ENCODE measurements at places on chromosomes 1 and 21. TPM values are rescaled to one million over a fixed set of nuclear protein-coding genes. Genes with fewer than 3 reads are reported as not detected.

- no peak for DNase-seq
These were observed 18.0 kb upstream of the BTG2 start for GRCh38 chr1:203287109-203287893.

- DNase-seq = peak; percentile 78
These were observed 18.7 kb upstream of the GOLT1A start for GRCh38 chr1:204232526-204232925.

DNA sequence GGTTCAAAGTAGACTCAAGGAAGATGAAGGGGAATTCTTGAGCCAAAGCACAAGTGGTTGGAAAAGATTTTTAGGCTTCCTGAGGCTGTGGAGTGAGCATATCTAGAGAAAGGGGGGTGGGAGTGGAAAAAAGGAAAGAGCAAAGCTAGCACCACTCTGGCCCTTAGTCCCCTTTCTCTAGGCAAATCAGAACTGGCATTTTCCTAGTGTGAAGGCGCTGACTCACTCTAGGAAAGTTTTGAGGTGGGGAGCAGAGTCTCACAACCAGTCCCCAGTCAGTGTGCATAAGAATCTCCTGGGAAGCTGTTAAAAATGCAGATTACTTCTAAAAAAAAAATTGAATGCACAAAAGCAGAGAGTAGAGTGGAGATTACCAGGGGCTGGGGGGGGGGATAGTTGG, 3.4 kb upstream of the GPR89B start:
- no peak for DNase-seq

Gene MSH4
- total RNA-seq = 0.10 TPM

GRCh38 chr1:233864578-233864977, 39.9 kb upstream of the SLC35F3 start:
- DNase-seq = no peak

- peak; percentile 60 for DNase-seq
These were observed 106.9 kb upstream of the TMEM51 start for GRCh38 chr1:15046487-15047165.

- DNase-seq = no peak
These were observed 1233.7 kb downstream of the PLA2G4A start for GRCh38 chr1:188062456-188062855.

Gene IPO13
- 23.2 TPM for total RNA-seq

GRCh38 chr1:3566003-3566885, 45.1 kb downstream of the MEGF6 start:
- no peak for DNase-seq

- no peak for DNase-seq
These were observed 58.9 kb upstream of the COL6A1 start for GRCh38 chr21:45922648-45923047.

DNA sequence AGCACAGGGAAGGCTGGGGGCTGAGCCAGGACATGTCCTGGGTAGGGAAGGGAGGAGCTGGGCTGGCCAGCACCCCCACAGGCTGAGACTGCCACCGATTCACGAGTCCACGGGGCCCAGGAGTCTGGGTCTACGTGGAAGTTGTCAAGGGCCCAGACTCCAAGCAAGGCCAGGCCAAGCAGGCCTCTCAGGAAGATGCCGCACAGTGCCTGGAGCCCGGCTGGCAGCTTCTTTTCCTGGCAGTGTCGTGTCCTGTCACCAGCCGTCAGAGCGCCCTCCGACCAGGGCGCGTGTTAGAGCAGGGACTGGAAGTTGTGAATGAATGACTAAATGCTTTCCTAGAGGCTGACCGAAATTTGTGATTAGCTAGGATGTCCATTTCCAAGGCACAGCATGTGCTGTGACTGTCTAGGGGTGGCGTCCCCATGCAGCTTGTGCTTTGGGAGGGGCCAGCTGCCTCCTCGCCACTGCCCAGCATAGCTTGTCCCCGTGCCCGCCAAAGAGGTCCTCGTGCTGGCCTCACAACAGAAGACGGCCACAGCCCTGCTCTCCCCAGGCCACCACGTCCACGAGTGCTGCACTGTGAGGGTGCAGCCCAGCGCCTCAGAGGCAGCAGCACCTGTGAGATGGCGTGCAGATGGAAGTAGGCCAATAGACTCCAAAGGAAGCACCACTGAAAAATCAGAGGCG, 147.4 kb upstream of the COL6A1 start:
- no peak for DNase-seq

GRCh38 chr1:107879927-107880326, 85.1 kb downstream of the VAV3 start:
- no peak for DNase-seq

DNA sequence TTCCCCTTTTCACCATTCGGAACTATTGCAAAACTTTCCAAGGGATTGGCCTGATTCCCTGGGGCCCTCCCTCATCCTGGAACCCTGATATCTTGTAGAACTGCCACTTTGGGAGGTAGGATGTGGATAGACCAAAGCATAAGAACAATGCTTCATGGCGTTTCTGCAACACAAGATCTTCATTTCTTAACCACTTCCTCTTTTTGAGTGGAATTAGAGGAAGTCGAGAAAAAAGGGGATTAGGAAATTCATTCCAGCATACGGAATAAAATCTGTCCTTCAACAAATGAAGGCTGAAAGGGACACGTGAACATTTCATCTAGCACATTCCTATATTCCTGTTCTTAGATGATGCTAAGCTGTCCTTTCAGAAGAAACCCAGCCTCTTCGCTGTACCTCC, 149.3 kb downstream of the HUNK start:
- no peak for DNase-seq

DNA sequence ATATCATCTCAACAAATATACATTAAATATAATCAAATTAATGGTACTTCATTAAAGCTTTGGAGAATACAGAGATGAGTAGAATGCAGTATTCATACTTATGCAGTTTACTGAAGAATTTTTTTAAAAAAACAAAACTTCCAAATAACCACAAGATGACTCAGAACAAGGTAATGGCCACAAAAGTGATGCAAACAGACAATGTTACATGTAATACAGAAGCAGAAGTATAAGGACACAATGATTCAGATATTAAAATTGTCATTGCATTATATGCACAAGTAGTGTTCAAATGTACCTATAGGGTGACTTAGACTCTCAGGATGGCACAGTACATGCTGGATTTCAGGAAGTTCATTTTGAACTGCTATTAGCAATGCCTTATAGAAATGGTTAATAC, 227.2 kb upstream of the ST6GALNAC5 start:
- no peak for DNase-seq

DNA sequence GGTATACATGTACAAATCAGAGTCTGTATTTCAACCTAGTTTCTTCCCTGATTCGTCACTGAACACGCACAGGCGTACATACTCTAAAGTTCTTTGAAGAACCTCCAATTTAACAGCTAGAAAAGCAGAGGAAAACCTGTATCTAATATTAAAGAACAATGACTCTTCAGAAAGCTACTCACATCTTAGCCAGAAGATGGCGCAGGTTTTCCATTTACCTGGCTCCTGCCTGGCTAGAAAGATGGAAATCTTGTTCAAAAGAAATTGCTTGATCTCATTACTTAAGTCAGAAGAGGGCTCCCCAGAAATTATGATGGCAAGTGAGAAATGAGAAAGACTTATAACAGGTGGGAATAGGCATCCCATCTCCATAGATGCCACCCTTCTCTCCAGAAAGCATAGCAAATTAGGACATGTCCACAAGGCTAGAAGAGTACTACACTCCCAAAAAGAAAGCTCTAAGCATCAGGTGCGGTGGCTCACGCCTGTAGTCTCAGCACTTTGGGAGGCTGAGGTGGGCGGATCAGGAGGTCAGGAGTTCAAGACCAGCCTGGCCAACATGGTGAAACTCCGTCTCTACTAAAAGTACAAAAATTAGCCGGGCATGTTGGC, 19.0 kb upstream of the L1TD1 start:
- peak; percentile 41 for DNase-seq

DNA sequence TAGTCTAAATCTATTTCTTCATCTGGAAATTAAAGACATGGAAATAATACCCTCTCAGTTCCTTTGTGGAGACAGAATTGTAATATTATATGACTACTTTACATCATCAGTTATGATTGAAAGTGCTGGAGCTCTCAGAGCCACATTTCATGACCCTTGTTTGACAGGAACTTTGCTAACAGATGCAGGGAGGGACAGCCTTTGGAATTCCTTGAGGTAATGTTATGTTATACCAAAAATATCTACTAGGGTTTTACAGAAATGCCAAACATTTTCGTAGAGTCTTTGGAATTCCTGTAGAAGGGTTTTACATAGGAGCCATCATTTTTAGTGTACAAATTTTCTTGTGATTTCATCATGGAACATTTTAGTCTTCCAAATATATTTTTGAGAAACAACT, 57.4 kb upstream of the ADAMTS5 start:
- no peak for DNase-seq

GRCh38 chr1:76554283-76554682, 313.0 kb upstream of the ST6GALNAC5 start:
- DNase-seq = no peak

Gene ATP6V1G3
- not detected for total RNA-seq

Gene C1orf226
- total RNA-seq = not detected

Gene TFAP2E
- 0.96 TPM for total RNA-seq

- DNase-seq = peak; percentile 76
These were observed 88.7 kb upstream of the IFFO2 start for GRCh38 chr1:19044975-19045831.

GRCh38 chr21:34939673-34940331, 109.3 kb downstream of the RUNX1 start:
- DNase-seq = no peak

GRCh38 chr1:225657462-225657989, 4.6 kb upstream of the ENAH start:
- DNase-seq = peak; percentile 86

DNA sequence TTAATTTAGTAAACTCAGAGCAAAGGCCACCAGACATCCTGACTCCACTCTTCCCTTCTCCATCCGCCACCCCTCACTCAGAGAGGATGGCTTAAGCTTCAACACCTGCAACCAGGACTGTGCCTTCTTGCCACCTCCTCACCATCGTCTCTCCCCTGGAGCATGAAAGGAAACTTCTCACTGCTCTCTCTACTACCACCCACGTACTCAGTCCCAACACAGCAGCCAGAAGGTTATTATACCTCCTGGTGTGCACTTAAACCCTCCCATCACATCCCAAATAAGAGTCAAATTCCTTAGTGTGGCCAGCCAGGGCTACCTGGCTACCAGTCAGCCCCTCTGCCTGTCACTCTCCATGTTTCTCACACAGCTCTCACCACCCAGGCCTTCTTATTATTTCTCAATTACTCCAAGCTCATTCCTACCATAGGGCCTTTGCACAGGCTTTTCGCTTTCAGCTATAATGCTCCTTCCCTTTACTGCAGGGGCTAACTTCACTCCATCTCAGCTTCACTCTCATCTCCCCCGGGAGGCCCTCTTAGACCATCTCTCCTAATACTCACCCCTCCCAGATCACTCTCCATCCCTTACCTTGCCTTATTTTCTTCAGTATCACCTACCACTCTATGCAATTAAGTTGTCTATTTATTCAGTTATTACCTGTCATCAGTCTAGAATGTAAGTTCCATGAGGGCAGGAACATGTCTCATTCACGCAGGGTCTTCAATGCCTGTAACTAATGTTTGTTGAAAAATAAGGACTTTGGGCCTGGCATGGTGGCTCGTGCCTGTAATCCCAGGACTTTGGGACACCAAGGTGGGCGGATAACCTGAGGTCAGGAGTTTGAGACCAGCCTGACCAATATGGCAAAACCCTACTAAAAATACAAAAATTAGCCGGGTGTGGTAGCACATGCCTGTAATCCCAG, 137.5 kb downstream of the TOMM20 start:
- no peak for DNase-seq

Gene GALNT2
- total RNA-seq = 33.3 TPM

GRCh38 chr1:24558902-24559791, 3.3 kb downstream of the NCMAP start:
- peak; percentile 96 for DNase-seq

- DNase-seq = no peak
These were observed 23.2 kb downstream of the MORN1 start for GRCh38 chr1:2368053-2368744.

Data from RPMI7951 (cell line).